H1 (cell line): ENCODE measurements at places on chromosomes 5 and 9. TPM values are rescaled to one million over a fixed set of nuclear protein-coding genes. Genes with fewer than 3 reads are reported as not detected.

- no peak for DNase-seq
- no peaks in the 10 kb centered on the region for H3K36me3 ChIP-seq
- no peak overlapping the region for H3K4me3 ChIP-seq
- no peak overlapping the region for H3K27ac ChIP-seq
- no peaks in the 10 kb centered on the region for H3K27me3 ChIP-seq
- H3K4me1 ChIP-seq: no peaks in the 10 kb centered on the region
These were observed 119.5 kb downstream of the ANXA1 start for GRCh38 chr9:73270967-73271721.

- H3K4me3 ChIP-seq: no peak overlapping the region
- DNase-seq: no peak
- H3K27ac ChIP-seq: no peak overlapping the region
- no peaks in the 10 kb centered on the region for H3K36me3 ChIP-seq
These were observed 23.8 kb downstream of the RETREG1 start for GRCh38 chr5:16593013-16593412.

DNA sequence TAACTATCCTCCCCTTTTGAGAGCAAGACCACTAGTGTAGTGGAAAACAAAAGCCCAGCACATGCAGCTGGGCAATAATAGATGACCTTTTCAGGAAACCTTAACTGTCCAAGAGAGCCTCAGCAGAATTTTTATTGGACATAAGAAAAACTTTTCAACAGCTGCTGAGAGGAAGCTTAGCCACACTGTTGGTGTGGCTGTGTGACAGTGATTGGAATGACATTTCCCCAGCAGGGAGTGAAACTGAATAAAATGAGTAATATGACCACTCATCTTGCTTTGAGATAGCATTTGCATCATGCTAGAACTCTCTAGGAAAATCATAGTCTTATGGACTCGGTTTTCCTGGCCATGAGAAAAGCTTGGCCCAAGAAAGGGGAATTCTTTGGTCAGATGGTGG is 687.8 kb downstream of the SLCO4C1 start:
- no peak overlapping the region for H3K4me3 ChIP-seq
- no peaks in the 10 kb centered on the region for H3K27me3 ChIP-seq
- H3K4me1 ChIP-seq: no peaks in the 10 kb centered on the region
- no peaks in the 10 kb centered on the region for H3K36me3 ChIP-seq
- no peak for DNase-seq

- DNase-seq: no peak
- peaks cover 5% of the 10 kb centered on the region; the same call in 1 of the 2 replicates for H3K4me1 ChIP-seq
- H3K27me3 ChIP-seq: no peaks in the 10 kb centered on the region
These were observed 87.2 kb downstream of the FSTL4 start for GRCh38 chr5:133525126-133525525.

DNA sequence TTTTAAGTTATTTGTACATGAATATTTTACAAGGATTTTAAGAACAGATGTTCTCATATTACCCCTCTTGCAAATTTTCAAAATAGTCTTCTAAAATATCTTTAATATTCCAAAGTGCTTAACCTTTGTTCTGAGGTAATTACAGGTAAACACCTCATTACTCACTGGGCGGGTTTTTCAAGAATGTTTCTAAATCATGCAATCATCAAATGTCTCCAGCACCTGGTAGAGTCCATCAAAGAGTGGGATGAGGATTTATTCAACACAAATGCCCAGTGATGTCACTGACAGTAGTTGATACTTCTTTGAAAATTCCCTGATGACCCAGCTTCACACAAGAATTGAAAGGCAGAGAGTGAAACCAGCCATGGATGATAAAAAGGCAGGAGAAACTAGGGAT is 114.4 kb downstream of the SEC61B start:
- H3K27ac ChIP-seq: no peak overlapping the region
- no peaks in the 10 kb centered on the region for H3K4me1 ChIP-seq
- H3K27me3 ChIP-seq: no peaks in the 10 kb centered on the region
- no peak for DNase-seq
- no peaks in the 10 kb centered on the region for H3K36me3 ChIP-seq

DNA sequence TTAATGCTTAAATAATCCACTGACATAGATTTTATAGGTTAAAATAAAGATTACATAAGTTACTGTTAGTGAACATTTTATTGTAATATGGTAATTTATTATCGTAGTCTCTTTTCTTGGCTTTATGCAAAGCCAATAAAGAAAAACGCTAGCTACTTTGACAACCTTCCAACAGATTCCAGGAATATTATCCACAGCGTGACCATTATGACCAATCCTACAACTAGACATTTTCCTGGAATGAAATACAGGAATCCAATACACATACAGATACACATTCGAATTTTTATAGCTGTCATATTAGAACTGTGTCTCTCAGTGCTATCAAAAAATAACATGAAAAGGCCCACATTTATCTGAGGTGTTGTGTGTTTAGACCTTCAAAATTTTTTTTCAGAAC is 13.1 kb downstream of the RPS23 start:
- DNase-seq: no peak
- H3K27me3 ChIP-seq: no peaks in the 10 kb centered on the region
- no peaks in the 10 kb centered on the region for H3K4me1 ChIP-seq
- H3K27ac ChIP-seq: no peak overlapping the region

DNA sequence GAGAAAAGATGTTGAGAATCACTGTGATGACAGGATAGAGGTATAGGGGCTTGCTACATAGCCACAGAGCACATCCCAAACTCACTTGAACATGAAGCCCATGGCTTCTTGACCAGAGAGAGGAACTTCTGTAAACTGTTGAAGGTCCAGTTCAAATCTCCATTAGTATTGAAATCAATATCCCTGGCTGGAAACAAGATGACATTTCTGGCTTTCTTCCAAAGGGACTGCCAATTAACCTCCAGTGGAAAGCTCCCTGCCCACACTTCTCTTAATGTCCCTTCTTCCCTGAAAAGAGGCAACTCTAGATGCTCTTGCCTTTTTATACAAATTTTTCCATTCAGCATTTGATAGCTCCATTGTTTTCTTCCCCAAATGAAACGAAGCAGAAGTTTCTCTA is 612.1 kb downstream of the EBF1 start:
- no peak for DNase-seq
- no peaks in the 10 kb centered on the region for H3K27me3 ChIP-seq
- no peak overlapping the region for H3K4me3 ChIP-seq
- no peak overlapping the region for H3K27ac ChIP-seq
- H3K4me1 ChIP-seq: no peaks in the 10 kb centered on the region

DNA sequence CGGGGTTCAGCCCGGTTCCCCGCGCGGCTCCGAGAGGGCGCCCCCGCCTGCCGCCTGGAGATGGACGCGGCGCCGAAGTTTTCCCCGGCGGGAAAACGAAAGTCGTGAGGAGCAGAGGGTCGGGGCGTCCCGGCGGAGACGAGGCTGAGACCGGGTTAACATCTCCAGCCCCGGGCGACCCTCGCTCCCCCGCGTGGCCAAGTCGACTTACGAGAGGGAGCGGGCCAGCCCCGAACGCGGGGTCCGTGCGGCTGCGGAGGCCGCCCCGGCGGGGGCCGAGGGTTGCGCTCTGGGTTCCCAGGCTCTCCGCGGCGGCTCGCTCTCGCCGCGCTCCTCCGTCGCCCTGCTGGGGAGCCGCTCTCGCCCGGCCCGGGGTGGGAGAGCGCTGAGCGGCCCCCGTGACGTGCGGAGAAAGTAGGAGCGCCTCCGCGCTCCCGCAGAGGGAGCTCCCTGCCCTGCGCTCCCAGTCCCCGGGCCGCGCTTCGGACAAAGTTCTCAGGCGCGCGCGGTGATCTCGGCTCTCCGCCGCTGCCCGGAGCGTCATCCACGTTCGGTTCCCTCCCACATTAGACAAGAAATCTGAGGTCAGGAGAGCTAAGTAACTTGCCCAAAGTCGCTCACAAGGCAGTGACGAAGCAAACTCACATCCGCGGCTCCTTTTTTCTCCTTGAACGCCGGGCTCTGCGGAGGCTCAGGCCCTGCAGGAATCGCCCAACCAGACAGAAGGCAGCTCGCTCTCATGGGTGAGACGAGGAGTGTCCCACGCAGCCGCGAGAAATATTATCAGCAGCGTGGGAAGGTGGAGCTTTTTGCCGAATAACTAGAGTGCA is 1.2 kb upstream of the GCNT4 start:
- peak overlapping the region; percentile 68 for H3K4me3 ChIP-seq
- H3K36me3 ChIP-seq: no peaks in the 10 kb centered on the region
- peaks cover 35% of the 10 kb centered on the region for H3K4me1 ChIP-seq

DNA sequence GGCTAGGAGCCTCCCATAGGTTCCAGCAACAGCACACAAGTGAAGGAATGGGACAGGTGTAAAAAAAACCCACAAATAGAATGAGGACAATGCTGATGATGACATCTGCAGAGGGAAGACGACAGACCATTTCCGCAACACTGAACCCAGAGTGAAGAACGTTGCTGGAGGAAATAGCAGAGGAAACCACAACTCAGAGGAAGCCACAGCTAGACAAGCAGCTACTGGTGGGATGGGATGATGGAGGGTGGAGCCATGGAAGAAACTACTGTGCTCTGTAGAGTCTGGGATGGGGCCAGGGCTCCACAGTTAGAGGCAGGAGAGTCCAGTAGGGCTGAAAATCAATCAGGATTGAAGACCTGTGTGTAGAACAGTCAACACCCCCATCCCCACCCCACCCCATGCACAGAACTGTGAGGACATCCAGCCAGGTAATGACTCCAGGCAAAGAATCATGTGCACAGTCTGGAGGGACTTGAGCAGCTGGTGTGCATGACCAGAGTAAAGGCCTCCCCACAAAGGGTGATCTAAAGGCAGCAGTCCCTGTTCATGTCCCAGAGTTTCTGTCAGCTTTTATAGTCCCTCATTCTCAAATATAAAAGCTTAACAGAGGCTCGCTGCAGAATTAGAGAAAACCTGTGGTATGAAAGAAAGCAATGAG is 65.2 kb upstream of the SPIN1 start:
- no peaks in the 10 kb centered on the region for H3K27me3 ChIP-seq
- DNase-seq: no peak
- no peak overlapping the region for H3K4me3 ChIP-seq
- H3K27ac ChIP-seq: no peak overlapping the region
- no peaks in the 10 kb centered on the region for H3K36me3 ChIP-seq
- no peaks in the 10 kb centered on the region for H3K4me1 ChIP-seq

DNA sequence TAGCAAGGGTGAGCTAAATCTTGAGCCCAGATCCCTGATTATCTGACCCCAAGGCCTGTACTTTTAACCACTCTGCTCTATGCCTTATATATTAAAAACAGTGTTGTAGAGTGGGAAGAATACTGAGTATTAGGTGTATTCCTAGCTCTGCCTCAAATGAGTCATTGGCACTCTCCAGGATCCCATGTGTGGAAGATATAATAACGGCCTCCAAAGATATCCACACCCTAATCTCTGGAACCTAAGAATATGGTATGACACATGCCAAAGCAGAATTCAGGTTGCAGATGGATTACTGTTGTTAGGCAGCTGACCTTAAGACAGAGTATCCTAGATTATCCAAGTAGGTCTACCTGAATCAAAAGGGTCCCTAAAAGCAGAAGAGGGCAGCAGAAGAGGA is 110.8 kb downstream of the ADRB2 start:
- H3K4me1 ChIP-seq: no peaks in the 10 kb centered on the region
- no peak for DNase-seq
- H3K27me3 ChIP-seq: no peaks in the 10 kb centered on the region

JAKMIP2 gene
- 13.4 and 13.6 TPM in 2 replicates for total RNA-seq

TMEFF1 gene
- 67.8 and 68.2 TPM in 2 replicates for total RNA-seq

BASP1 gene
- 95.2 and 97.7 TPM in 2 replicates for total RNA-seq

IL12B gene
- not detected in 2 replicates for total RNA-seq

DNAH5 gene
- total RNA-seq: 0.50 and 0.73 TPM in 2 replicates
